ENCODE measurements at places on chromosomes 5 and 9.
A peak's percentile ranks its signal among the peaks of the same experiment; 100 is the strongest.

- no peak for DNase-seq
These were observed 11.5 kb upstream of the C5orf58 start for GRCh38 chr5:170221327-170221741.

- no peak for DNase-seq
These were observed 145.5 kb upstream of the POU5F2 start for GRCh38 chr5:93886917-93887361.

DNA sequence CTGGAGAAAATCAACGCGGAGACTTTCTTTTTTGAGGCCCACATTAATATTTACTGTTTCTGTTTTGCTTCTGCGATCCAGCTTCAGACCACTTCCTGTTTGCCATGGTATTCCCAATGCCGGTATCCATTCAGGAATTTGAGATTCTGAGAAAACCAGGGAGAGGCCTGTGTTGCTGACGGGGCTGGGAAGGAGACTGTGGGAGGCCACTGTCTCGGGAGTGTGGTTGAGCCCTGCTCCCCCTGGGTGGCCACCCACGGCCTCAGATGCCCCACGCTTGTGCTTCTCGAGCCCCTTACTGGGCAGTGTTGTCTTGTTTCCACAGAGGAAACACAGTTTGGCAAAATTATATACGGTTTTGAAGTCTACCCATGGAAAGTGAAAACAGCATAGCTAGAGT is 403.6 kb upstream of the IRX2 start:
- no peak for DNase-seq

DNA sequence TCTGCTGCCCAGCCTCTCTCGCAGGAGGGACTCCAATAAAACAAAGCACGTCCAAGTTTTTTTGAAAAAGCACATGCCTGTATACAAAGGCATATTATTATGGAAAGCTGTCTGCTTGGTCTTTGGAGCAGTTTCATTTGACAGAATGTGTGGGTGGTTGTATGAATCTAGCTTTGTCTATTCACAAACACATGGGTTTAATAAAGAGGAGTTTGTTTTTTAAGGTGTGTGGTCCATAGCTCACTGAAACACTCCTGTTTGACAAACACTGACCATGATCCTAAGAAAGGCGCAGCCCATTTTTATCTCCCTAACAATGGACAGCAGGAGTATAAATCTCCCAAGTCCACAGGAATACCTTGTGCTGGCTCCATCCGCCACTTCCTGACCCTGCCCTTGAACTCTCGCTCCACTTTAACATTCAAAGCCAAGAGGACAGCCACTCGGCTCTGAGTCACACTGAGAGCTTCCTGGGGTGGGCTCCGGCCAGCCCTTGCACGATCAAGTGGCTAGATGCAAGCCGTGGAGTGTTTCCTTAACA is 371.9 kb downstream of the EBF1 start:
- DNase-seq: no peak

DNA sequence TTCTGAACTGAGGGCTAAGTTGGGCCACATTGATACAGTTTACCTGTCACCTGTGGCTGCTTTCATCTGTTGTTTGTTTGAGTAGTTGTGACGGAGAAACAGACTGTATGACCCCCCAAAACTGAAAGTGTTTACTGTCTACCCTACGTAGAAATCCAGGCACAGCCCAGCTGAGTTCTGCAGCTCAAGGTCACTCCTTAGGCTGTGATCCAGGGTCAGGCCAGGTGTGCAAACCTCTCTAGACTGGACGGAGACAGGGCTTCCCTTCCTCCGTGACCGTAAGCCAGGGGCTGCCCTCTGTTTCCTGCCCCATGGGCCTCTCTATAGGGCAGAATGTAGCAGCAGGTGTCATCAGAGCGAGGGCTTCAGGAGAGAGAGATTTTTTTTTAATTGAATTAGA is 207.9 kb upstream of the OTULINL start:
- no peak for DNase-seq

DNA sequence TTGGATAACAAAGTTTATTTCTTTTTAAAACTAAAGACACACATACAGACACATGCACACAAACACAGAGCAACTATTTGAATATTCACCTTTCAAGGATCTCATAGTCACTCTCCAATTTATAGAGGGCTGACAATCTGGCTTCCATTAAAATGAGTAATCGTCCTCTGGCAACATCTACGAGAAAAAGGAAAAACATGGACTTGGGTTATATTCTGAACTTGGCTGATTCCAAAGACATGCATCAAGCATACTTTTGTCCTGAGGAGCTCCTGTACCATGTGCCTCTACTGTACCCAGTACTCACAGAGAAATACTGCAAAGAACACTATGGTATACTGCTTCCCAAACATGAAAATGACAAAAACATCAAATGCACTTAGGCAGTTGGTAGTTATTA is 15.4 kb downstream of the IARS1 start:
- no peak for DNase-seq

GRCh38 chr9:35035851-35036701 is 36.3 kb downstream of the VCP start:
- no peak for DNase-seq

DNA sequence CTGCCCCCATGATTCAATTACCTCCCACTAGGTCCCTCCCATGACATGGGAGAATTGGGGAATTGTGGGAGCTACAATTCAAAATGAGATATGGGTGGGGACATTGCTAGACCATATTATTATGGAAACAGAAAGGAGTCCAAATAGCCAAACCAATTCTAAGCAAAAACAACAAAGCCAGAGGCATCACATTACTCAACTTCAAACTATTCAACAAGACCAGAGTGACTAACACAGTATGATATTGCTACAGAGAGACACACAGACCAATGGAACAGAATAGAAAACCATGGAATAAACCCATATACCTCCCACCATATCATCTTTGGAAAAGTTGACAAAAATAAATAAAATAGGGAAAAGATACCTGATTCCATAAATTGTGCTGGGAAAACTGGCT is 710.5 kb upstream of the CDH9 start:
- no peak for DNase-seq

DNA sequence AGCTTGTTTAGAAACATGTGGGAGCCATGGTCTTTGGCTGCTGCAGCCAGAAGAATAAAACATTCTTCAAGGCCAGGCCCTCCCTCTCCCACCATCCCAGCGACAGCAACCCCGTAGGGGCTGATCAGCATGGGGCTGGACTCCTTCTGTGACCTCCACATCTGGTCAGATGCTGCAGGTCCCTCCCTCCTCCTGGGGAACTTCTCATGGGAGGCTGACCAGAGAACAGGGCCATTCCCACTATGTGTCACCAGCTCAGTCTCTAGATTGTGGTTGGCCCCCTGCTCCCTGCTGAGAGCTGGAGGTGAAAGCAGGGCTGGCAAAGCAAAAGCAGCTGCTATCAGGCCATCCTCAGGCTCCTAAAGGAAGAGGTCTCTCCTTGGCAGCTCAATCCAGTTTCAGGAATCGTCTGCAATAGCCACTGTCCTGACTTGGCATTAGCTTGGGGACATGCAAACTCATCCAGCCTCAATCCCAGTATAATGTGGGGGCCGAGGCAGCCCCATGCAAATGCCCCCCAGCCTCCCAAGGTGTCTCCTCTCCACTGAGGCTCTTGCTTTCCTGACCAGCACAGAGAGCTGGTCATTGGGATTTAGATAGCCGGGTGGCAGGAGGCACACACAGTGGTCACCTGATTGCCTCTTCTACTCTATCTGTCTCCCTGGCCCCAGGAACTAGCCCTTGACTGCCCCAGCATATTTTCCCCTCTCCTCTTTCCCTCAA is 81.5 kb downstream of the NRG2 start:
- DNase-seq: no peak

GRCh38 chr5:73419117-73419464 is 29.5 kb downstream of the FOXD1 start:
- no peak for DNase-seq

GRCh38 chr9:98107926-98108325 is 11.1 kb downstream of the TRIM14 start:
- DNase-seq: peak; percentile 55

- no peak for DNase-seq
These were observed 442 bp downstream of the ZNF510 start for GRCh38 chr9:96777426-96777864.

- DNase-seq: no peak
These were observed 51.9 kb downstream of the NEURL1B start for GRCh38 chr5:172692981-172693380.

GRCh38 chr9:129869585-129870501 is 34.6 kb downstream of the USP20 start:
- DNase-seq: no peak

- DNase-seq: no peak
These were observed 3.1 kb downstream of the EGFL7 start for GRCh38 chr9:136665704-136666371.

DNA sequence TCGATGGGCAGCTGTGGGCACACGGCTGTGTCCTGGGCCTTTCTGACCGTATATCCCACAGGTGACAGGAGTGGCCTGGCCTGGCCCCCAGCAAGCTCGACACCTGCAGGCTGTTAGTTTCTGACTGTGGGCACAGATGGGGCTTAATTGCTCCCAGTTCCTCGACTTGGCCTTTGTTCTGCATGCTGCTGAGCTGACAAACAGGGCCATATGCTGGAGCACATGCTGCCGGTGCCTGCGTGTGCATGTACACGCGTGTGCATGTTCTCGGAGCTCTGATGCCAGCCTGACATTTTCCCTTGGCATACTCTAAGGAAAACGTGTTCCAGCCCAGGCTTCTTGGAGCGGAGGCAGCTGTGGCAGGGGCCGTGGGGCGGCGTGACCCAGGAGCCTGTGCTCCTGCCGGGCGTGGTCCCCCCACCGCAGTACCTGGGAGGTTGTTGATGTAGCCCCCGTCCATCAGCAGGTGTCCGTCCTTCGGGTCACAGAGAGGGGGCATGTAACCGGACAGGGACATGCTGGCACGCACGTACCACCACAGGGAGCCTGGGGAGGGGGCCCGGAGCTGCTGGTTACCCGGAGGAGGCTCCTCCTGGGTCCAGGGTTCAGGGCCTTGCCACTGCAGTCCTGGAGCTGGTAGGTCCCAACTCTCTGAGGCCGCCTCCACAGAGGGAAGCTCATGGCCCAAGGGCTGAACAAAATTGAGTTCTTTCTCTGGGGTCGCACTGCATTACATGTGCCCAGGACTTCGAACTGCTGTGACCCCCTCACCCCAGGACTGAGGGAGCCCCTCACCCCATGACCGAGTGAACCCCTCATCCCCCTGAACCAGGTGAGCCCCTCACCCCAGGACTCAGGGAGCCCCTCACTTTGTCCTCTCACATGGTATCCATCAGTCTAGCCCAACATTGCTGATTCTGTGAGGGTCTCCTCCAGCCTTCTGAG is 4.1 kb upstream of the NSMF start:
- DNase-seq: no peak

GRCh38 chr5:160209917-160210316 is 19.4 kb upstream of the FABP6 start:
- no peak for DNase-seq

DNA sequence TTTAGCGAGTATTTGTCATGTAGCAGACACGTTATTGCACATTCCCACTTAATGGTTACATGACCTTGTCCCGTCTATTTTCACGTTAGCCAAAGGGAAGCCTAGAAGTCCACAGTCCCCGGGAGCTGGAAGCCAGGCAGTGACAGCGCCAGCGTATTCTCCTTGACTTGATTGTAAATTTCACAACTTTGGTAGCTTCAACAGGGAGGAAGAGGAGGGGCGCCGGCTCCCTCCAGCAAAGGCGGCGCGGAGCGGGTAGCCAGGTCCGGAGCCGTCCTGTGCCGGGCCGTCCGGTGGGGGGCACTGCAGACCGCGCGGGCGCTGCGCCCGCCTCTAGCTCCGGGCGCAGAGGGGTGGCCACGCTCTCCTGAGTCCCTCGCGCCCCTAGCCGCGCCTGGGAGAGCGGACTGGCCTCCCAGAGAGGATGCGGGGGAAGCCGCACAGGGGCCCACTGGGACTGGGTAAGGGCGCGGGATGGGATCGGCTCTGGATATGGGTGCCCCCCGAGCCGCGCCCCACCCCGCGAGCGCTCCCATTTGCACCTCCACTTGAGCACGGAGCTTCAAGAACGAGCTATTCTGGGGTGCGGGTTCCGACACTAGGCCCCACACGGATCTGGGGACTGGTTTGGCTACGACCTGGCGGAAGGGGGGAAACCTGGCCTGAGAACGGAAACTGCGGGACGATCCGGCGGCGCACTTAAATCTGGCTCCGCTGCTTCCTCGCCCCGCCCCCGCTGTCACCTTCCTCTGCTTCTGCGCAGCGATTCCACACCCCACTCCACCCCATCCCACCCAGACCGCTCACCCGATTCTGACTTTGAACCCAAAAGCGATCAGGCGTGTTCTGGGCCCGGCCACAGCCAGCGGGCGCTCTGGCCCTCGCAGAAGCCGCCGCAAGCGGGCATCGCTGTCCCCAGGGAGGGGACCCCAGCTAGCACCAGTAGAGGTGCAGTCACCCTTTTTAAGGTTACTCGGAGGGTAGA is 23.8 kb downstream of the KLF4 start:
- no peak for DNase-seq

GRCh38 chr9:21095561-21095960 is 17.8 kb upstream of the IFNB1 start:
- DNase-seq: no peak

GRCh38 chr9:70580606-70581195 is 166.2 kb upstream of the KLF9 start:
- DNase-seq: peak; percentile 89

DNA sequence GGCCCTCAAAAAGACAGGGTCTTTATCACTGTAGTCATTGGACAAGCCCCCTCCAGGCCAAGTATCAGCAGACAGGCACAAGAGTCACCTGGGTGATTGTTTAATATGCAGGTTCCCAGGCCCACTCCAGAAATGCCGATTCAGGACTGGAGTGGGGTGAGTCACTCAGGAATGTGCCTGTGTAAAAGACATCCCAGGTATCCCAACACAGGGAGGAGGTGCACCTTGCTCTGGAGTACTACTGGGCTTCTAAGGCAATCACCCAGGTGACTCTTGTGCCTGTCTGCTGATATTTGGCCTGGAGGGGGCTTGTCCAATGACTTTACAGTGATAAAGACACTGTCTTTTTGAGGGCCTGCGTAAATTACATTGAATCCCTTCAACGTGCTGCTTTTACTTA is 40.6 kb downstream of the ACTL7B start:
- no peak for DNase-seq

DNA sequence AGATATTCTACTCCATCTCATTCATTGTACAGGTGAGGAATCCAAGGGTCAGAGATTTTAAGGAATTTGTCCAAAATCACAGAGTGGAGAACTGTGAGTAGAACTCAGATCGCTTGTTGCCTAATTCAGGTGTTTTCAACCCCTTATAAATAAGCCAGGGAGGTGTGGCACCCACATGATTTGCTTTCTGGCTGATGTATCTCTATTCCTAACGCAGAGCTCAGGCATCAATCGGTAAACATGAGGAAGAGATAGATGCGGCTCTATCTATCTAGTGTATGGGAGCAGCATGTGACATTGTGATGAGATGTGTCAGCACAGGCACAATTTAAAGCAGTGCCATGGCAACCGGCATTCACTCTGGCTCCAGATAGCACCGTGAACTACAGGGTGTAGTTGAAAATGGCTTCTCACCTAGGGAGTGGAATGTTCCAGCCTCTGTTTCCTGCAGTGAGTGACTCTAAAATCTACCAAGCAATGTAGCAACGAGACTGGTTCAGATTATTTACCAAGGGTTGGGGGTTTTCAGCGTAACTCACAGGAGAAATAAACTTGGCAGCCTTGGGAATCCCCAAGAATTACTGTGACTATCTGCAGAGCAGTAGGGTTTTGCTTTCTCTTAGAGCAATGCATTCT is 53.4 kb upstream of the SUB1 start:
- DNase-seq: no peak

- DNase-seq: no peak
These were observed 809 bp downstream of the MCCC2 start for GRCh38 chr5:71587766-71588532.

- no peak for DNase-seq
These were observed 35.6 kb downstream of the CCL28 start for GRCh38 chr5:43376496-43377140.

- DNase-seq: no peak
These were observed 4.7 kb downstream of the BTNL9 start for GRCh38 chr5:181044662-181045305.

Measured in AML-193 (cell line).